ENCODE measurements at places on chromosomes 16 and 17.

DNA sequence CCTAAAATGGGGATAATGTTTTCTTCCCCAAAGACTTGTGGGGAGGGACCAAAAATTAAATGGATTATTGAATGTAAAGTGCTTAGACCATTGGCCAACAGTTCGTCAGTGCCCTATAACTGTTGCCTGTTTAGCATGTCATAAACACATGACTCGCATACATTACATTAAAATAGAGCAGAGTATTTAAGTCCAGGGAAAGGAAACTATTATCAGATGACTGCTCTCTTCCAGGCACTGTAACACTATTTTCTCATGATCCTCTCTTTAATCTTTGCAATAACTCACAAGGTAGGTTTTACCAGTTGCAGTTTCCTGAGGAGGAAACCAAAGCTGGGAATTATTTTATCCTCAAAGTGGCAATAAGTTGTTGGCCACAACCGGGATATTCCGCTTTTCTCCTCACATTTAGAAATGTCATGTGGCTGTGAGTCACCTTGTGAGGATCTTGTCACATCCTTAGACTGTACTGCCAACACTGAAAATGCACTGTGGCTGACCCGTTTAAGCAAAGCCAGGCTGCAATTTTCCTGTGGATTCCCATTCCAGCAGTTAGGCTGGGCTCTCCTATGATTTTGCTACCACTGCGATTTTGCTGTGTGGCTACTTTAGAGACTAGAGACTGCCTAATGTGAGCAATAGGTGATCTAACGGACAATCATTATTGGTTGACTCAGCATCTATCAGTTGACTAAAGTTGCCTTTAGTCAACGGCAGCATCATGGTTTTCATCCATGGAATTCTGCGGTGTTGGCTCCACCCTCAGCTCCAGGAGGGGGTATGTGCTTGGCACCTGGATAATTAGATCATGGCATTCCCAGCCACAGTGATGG, 58.3 kb upstream of the DHX40 start:
- DNase-seq = no peak

DNA sequence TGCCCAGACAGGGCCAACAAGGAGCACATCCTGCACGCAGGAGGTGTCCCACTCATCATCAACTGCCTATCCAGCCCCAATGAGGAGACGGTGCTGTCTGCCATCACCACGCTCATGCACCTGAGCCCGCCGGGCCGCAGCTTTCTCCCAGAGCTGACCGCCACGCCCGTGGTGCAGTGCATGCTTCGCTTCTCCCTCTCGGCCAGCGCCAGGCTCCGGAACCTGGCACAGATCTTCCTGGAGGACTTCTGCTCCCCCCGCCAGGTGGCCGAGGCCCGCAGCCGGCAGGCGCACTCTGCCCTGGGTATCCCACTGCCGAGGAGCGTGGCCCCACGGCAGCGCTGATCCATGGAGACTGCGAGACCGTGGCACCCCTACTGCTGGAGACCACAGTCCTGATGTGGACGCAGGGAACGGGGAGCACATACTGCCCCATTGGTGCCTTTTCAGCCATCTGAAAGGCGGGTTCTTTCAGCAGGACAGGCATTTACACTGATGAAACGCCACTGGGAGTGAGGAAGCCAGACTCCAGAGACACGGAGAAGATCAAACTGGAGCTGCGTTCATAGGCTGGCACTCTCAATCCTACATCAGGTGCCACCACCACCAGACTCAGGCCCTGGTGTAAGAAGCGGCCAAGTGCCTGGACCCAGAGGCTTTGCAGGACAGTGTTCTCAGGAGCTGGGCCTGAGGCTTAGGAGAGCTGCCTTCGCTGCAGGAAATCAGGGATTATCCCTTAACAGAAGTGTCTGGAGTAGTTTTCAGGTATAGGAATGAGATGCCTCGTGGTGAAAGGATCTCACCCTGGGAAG, 2.6 kb downstream of the NT5C start:
- DNase-seq = no peak

GRCh38 chr17:73348018-73348828, 36.4 kb upstream of the CDC42EP4 start:
- no peak for DNase-seq

DNA sequence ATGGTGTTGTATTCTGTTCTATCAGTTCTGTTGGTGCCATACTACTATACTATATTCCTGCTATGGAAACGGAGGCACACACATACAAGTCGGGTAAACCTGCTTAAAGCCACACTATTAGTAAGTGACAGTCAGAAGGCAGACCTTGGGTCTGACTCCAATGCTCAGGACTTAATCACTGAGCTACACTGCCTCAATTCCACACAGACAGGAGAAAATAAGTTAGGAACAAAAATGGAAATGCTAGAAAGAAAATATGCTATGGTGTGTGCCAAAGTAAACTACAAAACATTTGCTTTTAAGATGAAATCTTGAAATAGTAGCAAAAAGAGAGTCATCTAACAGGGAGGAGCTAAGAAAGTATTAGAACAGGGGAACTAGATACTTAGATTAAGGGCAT, 48.1 kb downstream of the MYO1D start:
- no peak for DNase-seq

DNA sequence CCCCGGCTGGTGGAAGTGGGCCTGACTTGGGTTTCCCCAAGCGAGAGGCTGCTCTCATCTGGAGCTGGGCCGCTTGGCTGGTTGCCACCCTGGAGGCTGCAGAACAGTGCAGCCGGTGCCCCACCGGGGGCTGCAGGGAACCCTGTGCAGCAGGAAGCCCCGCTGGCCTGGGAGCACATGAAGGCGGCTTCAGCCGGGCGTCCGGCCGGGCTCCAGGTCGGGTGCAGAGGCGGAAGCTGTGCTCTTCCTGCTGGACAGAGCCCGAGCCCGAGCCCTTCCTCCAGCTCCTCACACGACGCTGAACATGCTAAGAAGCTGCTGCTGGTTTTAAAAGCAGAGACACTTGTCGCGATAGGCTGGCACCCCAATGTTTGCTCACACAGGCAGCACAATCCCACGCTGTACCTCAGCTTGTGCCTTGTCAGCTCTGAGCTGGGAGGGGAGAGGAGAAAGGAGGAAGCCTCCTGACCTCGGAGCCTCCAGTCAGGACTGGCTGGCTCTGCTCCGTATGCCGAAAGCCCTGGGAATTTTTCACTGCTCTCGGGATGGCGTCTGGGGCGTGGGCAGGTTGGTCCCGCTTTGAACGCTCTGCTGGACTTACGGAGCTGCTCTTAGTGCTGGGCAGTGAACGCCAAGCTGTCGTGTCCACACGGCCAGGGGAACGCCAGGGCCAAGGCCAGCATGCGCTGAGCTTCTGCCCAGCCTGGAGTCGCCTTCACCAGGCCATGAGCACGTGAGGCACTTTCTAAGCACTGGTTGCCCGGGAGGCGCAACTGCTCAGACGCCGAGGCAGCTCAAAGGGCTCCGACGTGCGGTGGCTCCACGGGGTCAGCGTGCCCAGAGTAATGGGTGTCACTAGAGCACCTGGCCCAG, 8.8 kb downstream of the CDK5R1 start:
- DNase-seq = no peak

GRCh38 chr17:28788100-28788499, 44.3 kb downstream of the TRAF4 start:
- no peak for DNase-seq

DNA sequence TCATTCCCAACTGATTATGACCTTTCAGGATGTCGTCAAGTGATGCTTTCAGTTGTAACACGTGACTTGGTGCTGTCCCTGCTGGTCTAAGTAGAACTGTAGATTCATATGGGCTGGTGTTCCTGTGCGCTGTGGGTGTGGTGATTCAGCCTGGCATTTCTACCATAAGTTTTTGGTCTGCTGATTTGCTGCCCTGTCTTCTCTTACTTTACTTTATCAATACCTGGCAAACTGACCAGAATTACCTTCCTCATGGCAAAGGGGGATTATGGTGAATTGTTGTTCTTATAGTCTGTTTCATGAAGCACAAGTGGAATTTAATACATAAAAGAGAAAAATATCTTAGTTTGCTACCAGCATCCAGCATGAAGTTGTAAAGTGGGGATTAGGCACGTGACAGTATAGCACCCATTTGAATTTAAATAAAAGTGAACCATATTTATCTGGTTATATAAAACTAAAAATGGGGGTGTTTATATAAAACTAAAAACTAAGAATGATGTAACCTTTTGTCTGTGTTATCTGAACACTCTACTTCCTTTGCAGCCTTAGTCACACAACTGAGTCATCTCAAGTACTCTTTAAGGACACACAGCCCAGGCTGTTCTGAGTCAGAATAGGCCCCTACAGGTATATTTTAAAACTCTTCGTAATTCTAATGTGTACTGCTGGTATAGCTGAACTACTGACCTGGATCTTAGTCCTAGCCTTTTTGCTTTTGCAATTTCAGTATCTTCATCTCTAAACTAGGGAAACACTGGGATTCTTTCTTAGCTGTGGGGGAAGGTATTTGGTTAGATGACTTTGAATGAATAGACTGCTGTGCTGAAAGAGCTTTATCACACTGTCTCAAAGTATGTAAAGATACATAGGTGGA, 28.3 kb downstream of the TTC19 start:
- peak; percentile 93 for DNase-seq

Measured in fibroblast of upper back skin (primary cell).